Cardiac ventricle fibroblast (primary cell): ENCODE measurements at places on chromosomes 3 and 15. TPM values are rescaled to one million over a fixed set of nuclear protein-coding genes. Genes with fewer than 3 reads are reported as not detected.

The LOXL1 gene
- 340 and 410 TPM in 2 replicates for total RNA-seq

The PLSCR2 gene
- total RNA-seq, result not detected in 2 replicates

The HIGD2B gene
- total RNA-seq, result not detected in 2 replicates

The SCN11A gene
- 0.12 and 0.15 TPM in 2 replicates for total RNA-seq

The MORF4L1 gene
- total RNA-seq, result 285 and 318 TPM in 2 replicates

The CMTM8 gene
- total RNA-seq, result 11.1 and 15.5 TPM in 2 replicates

The A4GNT gene
- not detected in 2 replicates for total RNA-seq

The PODXL2 gene
- total RNA-seq, result 3.6 and 6.7 TPM in 2 replicates

The CCR3 gene
- total RNA-seq, result not detected in 2 replicates

The SLCO2A1 gene
- total RNA-seq, result 0.20 and 0.44 TPM in 2 replicates

The CHAC1 gene
- total RNA-seq, result 4.2 and 6.1 TPM in 2 replicates

The ADIPOQ gene
- total RNA-seq, result 0.88 and 1.5 TPM in 2 replicates

The ATP8B4 gene
- 1.4 and 1.8 TPM in 2 replicates for total RNA-seq

The LMAN1L gene
- not detected in 2 replicates for total RNA-seq

The LEKR1 gene
- total RNA-seq, result 0.37 and 0.88 TPM in 2 replicates

The FES gene
- total RNA-seq, result 21.8 and 32.7 TPM in 2 replicates

The LAMB2 gene
- total RNA-seq, result 692 and 725 TPM in 2 replicates

The FBXO40 gene
- not detected in 2 replicates for total RNA-seq

The LYZL4 gene
- total RNA-seq, result not detected in 2 replicates

The CCR9 gene
- total RNA-seq, result not detected in 2 replicates

The CAPN3 gene
- 0.98 and 2.4 TPM in 2 replicates for total RNA-seq

The ZDHHC23 gene
- total RNA-seq, result 0.56 and 1.1 TPM in 2 replicates

The CTDSPL gene
- 21.8 and 23.3 TPM in 2 replicates for total RNA-seq

The GATA2 gene
- total RNA-seq, result 4.6 and 5.1 TPM in 2 replicates

The IQCH gene
- total RNA-seq, result 0.31 and 1.8 TPM in 2 replicates

The SLC6A11 gene
- total RNA-seq, result 0.06 TPM in 1 of 2 replicates, not detected in the other

The TM4SF4 gene
- total RNA-seq, result not detected in 2 replicates

The GRK7 gene
- total RNA-seq, result not detected in 2 replicates

The ROPN1B gene
- total RNA-seq, result not detected in 2 replicates

The ZNF774 gene
- 0.19 and 0.34 TPM in 2 replicates for total RNA-seq

The FOXL2 gene
- total RNA-seq, result not detected in 2 replicates

The LRRIQ4 gene
- total RNA-seq, result not detected in 2 replicates

The LRCH3 gene
- 28.6 and 28.7 TPM in 2 replicates for total RNA-seq

The GALK2 gene
- total RNA-seq, result 19.7 and 27.5 TPM in 2 replicates

The AMT gene
- 0.39 and 1.5 TPM in 2 replicates for total RNA-seq

The ERC2 gene
- total RNA-seq, result not detected in 2 replicates

The CIDEC gene
- total RNA-seq, result 32.9 and 37.6 TPM in 2 replicates

The SLC28A1 gene
- total RNA-seq, result not detected in 2 replicates

The NANOGP8 gene
- not detected in 2 replicates for total RNA-seq

The JMJD7 gene
- 3.0 and 3.6 TPM in 2 replicates for total RNA-seq
